ENCODE measurements at places on chromosomes 7 and 10. TPM values are rescaled to one million over a fixed set of nuclear protein-coding genes. Genes with fewer than 3 reads are reported as not detected.

Gene HOXA3
- not detected for total RNA-seq

DNA sequence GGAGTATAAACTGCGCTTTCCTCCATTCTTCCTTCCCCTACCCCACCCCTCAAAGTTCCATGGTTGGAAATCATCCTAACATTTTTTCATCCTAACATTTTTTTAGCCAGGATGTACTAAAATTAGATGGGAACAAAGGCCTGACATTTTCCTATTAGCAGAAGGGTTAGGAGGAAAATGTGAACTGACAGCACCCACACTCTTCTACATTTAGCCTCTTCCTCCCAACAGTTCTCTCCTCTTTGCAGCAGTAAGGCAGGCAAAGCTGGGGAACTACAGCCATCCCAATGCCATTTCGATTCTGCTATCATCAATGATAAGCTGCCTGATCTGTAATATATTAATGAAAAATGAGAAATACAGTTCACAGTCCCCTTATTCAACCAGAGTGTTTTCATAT lies 11.4 kb upstream of the FAM53B start:
- no peaks in the 10 kb centered on the region for H3K27me3 ChIP-seq
- H3K4me3 ChIP-seq, result no peak overlapping the region
- H3K4me1 ChIP-seq, result peaks cover 35% of the 10 kb centered on the region
- no peak overlapping the region for H3K27ac ChIP-seq
- no peak for DNase-seq

Gene GJC3
- 3.7 TPM for total RNA-seq

DNA sequence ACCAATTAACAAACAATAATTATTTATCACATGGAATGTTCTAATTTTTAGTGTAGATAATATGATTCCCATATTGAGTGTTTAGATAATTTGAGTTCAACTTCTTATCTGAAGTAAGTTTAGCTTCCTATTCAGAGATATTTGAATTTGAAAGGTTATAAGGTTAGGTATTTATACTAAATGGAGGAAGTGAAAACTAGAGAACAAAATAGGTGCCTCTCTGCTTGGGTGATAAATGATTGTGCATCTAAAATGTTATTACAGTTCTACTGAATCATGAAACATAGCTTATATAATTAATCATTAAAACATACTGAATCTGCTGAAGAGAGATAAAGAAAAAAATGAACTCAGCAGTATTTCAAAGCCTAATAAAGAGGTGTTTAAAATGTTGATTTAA lies 1174.3 kb downstream of the XPNPEP1 start:
- no peaks in the 10 kb centered on the region for H3K36me3 ChIP-seq
- H3K27me3 ChIP-seq, result no peaks in the 10 kb centered on the region
- H3K4me3 ChIP-seq, result no peak overlapping the region
- H3K27ac ChIP-seq, result no peak overlapping the region
- no peak for DNase-seq
- H3K4me1 ChIP-seq, result no peaks in the 10 kb centered on the region

Gene PGAM1
- total RNA-seq, result 833 TPM

Gene NKX1-2
- total RNA-seq, result 57.7 TPM

Gene DGKB
- total RNA-seq, result 3.0 TPM

- peaks cover 30% of the 10 kb centered on the region for H3K36me3 ChIP-seq
- no peaks in the 10 kb centered on the region for H3K27me3 ChIP-seq
- no peak overlapping the region for H3K4me3 ChIP-seq
These were observed 36.6 kb downstream of the POR start for GRCh38 chr7:75951506-75951905.

Gene BHLHA15
- 3.3 TPM for total RNA-seq

Gene TRIM8
- total RNA-seq, result 36.8 TPM

GRCh38 chr7:11345621-11346020 lies 371.9 kb downstream of the PHF14 start:
- no peaks in the 10 kb centered on the region for H3K27me3 ChIP-seq
- H3K4me3 ChIP-seq, result no peak overlapping the region
- H3K36me3 ChIP-seq, result no peaks in the 10 kb centered on the region
- peaks cover 21% of the 10 kb centered on the region for H3K4me1 ChIP-seq
- H3K27ac ChIP-seq, result no peak overlapping the region

Gene SPDYE5
- total RNA-seq, result not detected

DNA sequence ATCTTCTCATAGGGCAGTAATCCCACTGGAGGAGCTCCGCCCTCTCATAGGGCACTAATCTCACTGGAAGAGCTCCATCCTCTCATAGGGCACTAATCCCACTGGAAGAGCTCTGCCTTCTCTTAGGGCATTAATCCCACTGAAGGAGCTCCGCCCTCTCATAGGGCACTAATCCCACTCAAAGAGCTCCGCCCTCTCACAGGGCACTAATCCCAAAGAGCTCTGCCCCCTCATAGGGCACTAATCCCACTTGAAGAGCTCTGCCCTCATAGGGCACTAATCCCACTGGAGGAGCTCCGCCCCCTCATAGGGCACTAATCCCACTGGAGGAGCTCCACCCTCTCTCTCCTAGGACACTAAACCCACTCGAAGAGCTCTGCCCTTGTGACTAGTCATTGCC lies 3.4 kb upstream of the FUOM start:
- H3K36me3 ChIP-seq, result peaks cover 33% of the 10 kb centered on the region
- H3K27ac ChIP-seq, result no peak overlapping the region
- H3K4me3 ChIP-seq, result no peak overlapping the region
- peaks cover 12% of the 10 kb centered on the region for H3K27me3 ChIP-seq
- no peaks in the 10 kb centered on the region for H3K4me1 ChIP-seq

GRCh38 chr7:101535351-101535751 lies 93.7 kb downstream of the MYL10 start:
- H3K36me3 ChIP-seq, result no peaks in the 10 kb centered on the region
- H3K27me3 ChIP-seq, result no peaks in the 10 kb centered on the region
- no peak for DNase-seq
- no peaks in the 10 kb centered on the region for H3K4me1 ChIP-seq
- no peak overlapping the region for H3K27ac ChIP-seq

DNA sequence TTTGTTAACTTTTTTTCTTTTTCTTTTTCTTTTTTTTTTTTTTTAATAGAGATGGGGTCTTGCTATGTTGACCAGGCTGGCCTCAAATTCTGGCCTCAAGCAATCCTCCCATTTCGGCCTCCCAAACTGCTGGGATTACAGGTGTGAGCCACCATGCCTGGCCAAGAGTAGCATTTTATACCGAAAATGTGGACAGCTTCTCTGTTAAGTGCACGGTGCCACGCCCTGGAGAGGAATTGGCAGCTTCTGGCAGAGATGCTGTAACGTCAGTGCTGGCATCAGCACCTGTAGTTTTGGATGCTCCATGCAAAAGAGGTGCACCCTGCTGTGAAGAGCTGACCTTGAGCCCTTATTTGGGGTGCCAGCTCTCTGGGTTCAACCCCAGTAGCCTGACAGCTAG lies 18.2 kb downstream of the IL15RA start:
- H3K4me1 ChIP-seq, result peaks cover 9% of the 10 kb centered on the region
- no peak overlapping the region for H3K27ac ChIP-seq
- no peak for DNase-seq
- no peaks in the 10 kb centered on the region for H3K27me3 ChIP-seq
- H3K4me3 ChIP-seq, result no peak overlapping the region

- no peaks in the 10 kb centered on the region for H3K36me3 ChIP-seq
- no peak overlapping the region for H3K27ac ChIP-seq
These were observed 119.9 kb downstream of the ADCYAP1R1 start for GRCh38 chr7:31171984-31172383.

DNA sequence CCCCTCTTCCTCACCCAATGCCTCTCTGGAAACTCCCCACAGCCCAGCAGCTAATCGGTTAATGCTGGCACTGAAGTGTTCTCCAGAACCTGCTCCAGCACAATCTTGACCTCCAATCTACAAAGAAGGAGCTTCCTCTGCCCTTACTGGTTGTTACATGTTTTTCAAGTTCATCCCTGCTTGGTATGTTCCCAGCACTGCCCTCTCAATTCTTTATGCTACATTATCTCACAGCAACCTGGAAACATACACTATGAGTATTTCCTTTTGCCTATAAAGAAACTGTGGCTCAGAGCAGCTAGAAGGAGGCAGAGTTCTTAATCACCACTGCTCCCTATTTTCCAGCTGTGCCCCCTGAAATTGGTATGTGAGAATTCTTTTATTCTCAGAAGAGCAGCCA lies 84.1 kb upstream of the KMT2E start:
- H3K36me3 ChIP-seq, result no peaks in the 10 kb centered on the region
- DNase-seq, result no peak
- H3K4me3 ChIP-seq, result no peak overlapping the region
- H3K27ac ChIP-seq, result no peak overlapping the region

Gene TWIST1
- 0.37 TPM for total RNA-seq

GRCh38 chr10:104479906-104480593 lies 126.4 kb downstream of the CFAP58 start:
- no peak for DNase-seq
- H3K4me3 ChIP-seq, result no peak overlapping the region
- H3K27me3 ChIP-seq, result no peaks in the 10 kb centered on the region
- no peaks in the 10 kb centered on the region for H3K4me1 ChIP-seq

GRCh38 chr10:43682956-43683355 lies 34.3 kb upstream of the ZNF32 start:
- DNase-seq, result no peak
- no peak overlapping the region for H3K27ac ChIP-seq
- H3K36me3 ChIP-seq, result no peaks in the 10 kb centered on the region
- H3K4me1 ChIP-seq, result peaks cover 4% of the 10 kb centered on the region

DNA sequence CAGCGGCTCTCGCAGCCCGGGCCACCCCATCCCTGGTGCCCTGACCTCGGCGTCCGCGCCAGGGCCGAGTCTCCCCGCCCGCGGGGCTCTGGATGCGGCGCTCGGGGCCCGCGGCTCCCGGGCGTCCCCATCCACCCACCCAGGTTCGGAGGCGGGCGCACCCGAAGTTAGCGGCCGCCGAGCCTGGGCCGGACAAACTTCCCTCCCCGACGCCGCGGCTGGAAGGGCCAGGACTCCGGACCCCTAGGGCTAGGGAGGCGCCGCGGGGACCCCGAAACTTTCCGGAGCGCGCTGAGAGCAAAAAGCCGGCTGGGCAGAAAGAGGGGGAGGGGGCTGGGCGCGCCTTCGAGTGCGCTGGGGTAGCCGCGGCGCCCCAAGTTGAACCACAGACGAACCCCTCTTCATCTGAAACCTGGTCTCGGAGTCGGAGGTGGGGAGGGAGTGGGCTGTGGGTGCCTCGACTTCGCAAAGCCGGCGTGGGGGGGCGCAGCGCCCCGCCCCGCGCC lies 3.7 kb upstream of the ELFN1 start:
- H3K4me3 ChIP-seq, result no peak overlapping the region
- no peaks in the 10 kb centered on the region for H3K36me3 ChIP-seq
- H3K27me3 ChIP-seq, result peaks cover 70% of the 10 kb centered on the region
- no peak for DNase-seq

GRCh38 chr7:137647905-137648565 lies 198.7 kb downstream of the DGKI start:
- DNase-seq, result no peak
- no peaks in the 10 kb centered on the region for H3K36me3 ChIP-seq
- peaks cover 8% of the 10 kb centered on the region for H3K4me1 ChIP-seq
- H3K27ac ChIP-seq, result no peak overlapping the region
- peaks cover 17% of the 10 kb centered on the region for H3K27me3 ChIP-seq
- H3K4me3 ChIP-seq, result no peak overlapping the region

GRCh38 chr7:87561102-87561501 lies 39.6 kb downstream of the ABCB1 start:
- H3K27me3 ChIP-seq, result no peaks in the 10 kb centered on the region
- peaks cover 35% of the 10 kb centered on the region for H3K4me1 ChIP-seq
- no peak overlapping the region for H3K4me3 ChIP-seq
- H3K27ac ChIP-seq, result no peak overlapping the region
- no peaks in the 10 kb centered on the region for H3K36me3 ChIP-seq
- no peak for DNase-seq

Gene ARL3
- total RNA-seq, result 16.1 TPM

DNA sequence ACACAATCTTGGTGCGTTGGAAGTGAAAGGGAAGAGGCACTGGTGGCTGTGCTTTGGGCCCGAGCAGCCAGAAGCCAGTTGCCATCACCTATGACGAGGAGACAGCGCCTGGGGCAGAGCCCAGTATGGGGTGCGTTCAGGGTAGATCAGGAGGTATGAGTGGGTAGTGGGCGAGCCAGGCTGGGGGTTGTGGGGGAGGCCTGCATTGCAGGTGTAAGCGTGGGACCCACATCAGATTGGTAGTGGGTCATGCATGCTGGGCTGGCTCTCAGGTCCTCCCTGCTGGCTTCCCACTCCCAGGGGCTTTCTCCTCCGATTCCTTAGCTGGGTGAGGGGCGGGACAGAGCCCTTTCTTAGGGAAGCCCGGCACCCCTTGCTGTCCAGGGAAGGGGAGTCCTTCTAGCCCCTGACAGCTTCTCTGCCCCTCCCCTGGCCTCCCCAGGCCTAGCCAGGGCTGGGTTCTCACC lies 445 bp upstream of the PVRIG start:
- H3K27ac ChIP-seq, result no peak overlapping the region
- H3K27me3 ChIP-seq, result peaks cover 17% of the 10 kb centered on the region
- no peak for DNase-seq
- H3K36me3 ChIP-seq, result peaks cover 5% of the 10 kb centered on the region
- no peaks in the 10 kb centered on the region for H3K4me1 ChIP-seq

- H3K4me3 ChIP-seq, result no peak overlapping the region
- H3K36me3 ChIP-seq, result no peaks in the 10 kb centered on the region
- peaks cover 23% of the 10 kb centered on the region for H3K4me1 ChIP-seq
- peak overlapping the region; percentile 81 for H3K27ac ChIP-seq
These were observed 8.6 kb upstream of the LRRN3 start for GRCh38 chr7:111082351-111082750.

Gene EPDR1
- total RNA-seq, result 6.3 TPM

DNA sequence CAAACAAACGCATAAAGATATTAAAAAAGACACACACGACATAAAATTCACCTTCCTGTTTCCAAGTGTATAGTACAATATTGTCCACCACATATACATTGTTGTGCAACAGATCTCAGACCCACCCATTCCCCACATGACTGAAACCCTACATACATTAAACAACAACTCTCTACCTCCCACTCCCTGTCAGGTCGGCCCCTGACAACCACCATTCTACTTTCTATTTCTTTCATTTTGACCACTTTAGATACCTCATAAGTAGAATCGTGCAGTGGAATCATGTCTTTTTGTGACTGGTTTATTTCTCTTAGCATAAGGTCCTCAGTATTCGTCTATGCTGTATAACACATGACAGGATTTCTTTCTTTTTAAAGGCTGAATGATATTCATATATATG lies 320.5 kb downstream of the BBS9 start:
- 0 out of 2 replicates have a peak, but pooled peaks cover 3% of the 10 kb centered on the region for H3K36me3 ChIP-seq
- no peak for DNase-seq
- H3K27me3 ChIP-seq, result no peaks in the 10 kb centered on the region

DNA sequence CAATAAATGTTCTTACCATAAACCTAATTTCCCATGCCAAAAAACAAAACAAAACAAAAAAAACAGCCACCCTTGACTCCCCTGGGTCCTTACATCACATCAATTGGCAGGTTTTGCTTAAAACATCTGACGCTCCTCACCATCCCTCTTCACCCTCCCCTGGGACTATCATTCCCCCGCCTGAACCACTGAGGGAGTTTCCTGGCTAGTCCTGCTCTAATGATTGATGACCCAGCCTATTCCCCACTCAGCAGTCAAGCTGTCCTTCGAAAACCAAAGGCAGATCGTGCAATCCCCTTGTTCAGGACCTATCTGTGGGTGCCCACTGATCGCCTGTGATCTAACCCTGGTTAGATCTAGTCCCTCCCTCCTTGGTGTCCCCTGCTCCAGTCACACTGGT lies 11.2 kb upstream of the FRMPD2 start:
- no peak overlapping the region for H3K4me3 ChIP-seq
- H3K27me3 ChIP-seq, result peaks cover 2% of the 10 kb centered on the region
- DNase-seq, result no peak
- peaks cover 29% of the 10 kb centered on the region for H3K36me3 ChIP-seq
- H3K27ac ChIP-seq, result no peak overlapping the region

Gene AKR1B15
- total RNA-seq, result not detected

Gene SFRP5
- 2.4 TPM for total RNA-seq

- DNase-seq, result no peak
- peaks cover 31% of the 10 kb centered on the region for H3K36me3 ChIP-seq
- peaks cover 11% of the 10 kb centered on the region for H3K4me1 ChIP-seq
- H3K27ac ChIP-seq, result no peak overlapping the region
These were observed 12.8 kb downstream of the TFPI2 start for GRCh38 chr7:93877742-93878141.
